ENCODE measurements at places on chromosomes 11 and 22. TPM values are rescaled to one million over a fixed set of nuclear protein-coding genes. Genes with fewer than 3 reads are reported as not detected.

GLYAT gene
- not detected for total RNA-seq

APOA5 gene
- not detected for total RNA-seq

ANKK1 gene
- total RNA-seq, result 0.15 TPM

DNA sequence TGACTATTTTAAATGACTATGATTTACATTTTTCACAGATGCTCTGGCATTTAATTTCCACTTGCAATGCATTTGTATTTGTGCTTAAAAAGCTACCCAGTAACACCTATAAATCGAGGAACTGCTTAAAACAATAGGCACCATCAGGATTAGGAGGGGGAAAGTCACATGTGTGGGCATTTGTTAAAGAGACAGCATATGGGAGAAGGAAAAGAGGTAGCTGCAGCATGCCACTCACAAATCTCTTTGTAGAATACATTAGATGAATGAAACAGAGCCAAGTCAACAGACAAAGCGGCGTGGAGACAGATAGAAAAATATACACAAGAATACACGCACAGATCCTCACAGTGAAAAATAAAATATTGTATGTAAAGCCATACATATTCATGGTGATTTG lies 228.0 kb downstream of the CADM1 start:
- no peak for DNase-seq

GRCh38 chr11:35144136-35144741 lies 5.3 kb downstream of the CD44 start:
- peak; percentile 77 for DNase-seq

DNA sequence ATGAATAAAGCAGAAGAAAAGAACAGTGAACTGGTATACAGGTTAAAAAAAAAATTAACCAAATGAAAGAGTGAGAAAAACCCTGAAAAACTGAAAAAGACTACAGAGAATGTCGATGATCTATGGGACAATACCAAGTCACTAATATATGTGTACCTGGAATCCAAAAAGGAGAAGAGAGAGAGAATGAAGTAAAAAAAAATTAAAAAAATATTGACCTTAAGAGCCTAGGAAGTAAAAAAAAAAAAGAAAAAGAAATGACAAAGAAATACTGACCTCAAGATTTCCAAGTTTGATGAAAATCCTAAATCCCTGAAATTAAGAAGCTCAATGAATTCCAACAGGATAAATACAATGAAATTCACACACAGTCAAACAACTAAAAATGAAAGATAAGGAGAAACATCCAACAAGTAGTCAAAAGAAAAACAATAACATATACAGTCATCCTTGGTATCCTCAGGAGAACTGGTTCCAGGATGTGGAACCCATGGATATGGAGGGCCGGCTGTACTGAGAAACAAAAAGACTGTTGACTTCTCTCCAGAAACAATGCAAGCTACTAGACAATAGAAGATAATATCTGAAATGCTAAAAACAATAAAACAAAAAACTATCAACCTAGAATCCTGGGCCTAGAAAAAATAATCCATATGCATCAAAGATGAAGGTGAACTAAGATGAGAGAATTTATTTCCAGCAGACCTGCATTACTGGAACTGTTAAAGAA lies 33.5 kb upstream of the SERPIND1 start:
- no peak for DNase-seq

DNA sequence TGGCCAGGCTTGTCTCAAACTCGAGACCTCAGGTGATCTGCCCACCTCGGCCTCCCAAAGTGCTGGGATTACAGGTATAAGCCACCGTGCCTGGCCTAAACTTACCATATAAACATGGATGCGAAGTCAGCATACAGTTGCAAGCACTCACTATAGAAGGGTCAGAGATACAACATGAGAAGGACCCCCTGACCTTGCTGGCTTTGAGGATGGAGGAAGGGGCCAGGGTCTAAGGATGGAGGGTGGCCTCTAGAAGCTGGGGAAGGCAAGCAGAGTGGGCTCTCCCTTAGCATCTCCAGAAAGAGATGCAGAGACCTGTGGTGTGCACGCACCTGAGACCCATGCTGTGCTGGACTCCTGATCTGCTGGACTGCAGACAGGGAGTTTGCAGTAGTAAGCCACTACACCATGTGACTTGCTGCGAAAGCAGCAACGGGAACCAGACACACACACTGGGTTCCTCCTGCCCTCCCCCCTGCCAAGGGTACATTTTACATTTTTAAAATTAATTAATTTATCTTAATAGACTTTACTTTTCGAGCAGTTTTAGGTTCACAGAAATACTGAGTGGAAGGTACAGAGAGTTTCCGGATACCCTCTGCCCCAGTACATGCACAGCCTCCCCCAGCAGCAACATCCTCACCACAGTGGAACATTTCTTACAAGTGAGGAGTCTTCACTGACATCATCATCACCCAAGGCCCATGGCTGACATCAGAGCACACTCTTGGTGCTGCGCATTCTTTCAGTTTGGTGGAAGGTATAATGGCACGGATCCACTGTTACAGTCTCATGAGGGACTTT lies 170.1 kb upstream of the B3GAT1 start:
- peak; percentile 5 for DNase-seq

- DNase-seq, result no peak
Observed at GRCh38 chr22:30045494-30045887, 34.8 kb upstream of the HORMAD2 start.

- no peak for DNase-seq
Observed at GRCh38 chr11:134837166-134837886, 425.3 kb upstream of the B3GAT1 start.

- no peak for DNase-seq
Observed at GRCh38 chr22:25482091-25482760, 82.2 kb upstream of the GRK3 start.

GRCh38 chr22:47355776-47356510 lies 593.5 kb downstream of the TBC1D22A start:
- no peak for DNase-seq

DNA sequence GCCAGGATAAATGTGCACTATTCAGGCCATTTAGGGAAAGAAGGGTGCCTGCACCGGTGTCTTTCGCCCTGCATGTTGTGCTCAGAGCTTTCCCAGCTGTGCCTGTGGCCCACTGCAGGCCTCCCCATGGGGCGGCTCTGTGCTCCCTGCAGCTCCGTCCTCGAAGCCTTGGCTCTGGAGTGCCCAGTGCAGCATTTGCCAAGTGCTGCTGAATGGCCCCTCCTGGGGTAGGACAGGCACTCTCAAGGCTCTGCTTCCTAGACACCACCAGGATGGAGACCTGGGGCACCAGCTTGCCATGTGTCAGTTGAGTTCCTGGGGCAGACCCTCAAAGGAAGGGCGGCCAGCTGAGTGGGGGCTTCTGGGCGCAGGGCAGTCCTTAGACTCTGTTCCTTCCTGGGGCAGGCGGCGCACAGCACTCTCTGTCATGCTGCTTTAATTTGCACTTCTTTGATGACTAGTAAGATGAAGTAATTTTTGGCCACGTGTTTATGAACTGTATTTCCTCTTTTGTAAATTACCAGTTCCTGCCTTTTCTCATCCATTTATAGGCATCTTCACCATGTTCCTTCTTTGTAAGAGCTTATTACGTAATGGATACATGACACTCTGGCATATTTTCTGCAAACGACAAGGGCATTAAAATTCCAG lies 32.1 kb upstream of the GNB1L start:
- DNase-seq, result peak; percentile 27

DNA sequence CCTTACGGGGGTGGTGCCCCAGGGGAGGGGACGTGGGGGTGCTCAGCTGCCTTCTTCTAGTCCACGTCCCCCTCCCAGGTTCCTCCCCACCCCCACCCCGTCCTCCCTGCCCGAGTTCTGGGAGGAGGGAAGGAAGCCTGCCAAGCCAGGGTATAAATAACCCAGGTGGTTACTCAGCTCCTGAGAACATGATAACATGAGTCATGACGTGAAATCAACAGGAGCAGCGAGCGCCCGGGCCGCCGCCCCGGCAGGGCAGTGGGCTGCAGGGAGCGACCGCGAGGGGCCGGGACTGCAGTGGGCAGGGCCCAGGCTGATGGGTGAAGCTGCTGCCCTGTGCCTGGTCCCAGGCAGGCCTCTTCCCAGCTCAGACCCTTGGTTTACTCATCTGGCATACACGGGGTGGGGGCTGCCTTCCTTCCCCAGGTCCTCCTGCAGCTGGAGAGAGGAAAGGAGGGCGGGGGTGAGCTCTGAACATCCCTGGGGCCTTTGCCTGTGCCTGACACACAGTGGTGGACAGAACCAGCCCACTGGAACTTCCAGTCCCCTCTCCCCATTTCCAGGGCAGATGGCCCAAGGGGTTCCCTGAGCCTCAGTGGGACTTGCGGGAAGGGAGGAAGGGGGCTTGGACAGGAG lies 8.8 kb upstream of the PDGFB start:
- no peak for DNase-seq

DNA sequence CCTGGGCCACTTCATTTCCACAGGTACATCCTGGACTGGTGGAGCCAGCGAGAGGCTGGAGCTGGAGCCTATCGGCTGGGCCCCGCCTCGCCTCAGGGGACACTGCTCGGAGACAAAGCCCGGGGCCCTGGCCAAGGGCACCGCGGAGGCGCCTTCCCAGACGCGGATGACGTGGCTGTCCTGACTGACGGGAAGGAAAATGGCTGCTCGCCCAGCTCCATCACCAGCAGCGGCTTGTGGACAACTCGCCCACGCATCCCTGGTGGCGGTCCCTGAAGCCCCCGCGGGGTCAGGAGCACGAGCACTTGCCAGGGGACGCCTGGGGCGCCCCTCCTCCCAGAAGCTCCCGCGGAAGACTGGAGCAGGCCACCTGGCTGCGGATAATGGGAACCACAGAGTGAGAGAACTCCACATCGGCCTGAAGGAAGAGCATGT lies 49.6 kb downstream of the CECR2 start:
- DNase-seq, result no peak

- DNase-seq, result no peak
Observed at GRCh38 chr11:79501707-79502106, 60.9 kb upstream of the TENM4 start.

DNA sequence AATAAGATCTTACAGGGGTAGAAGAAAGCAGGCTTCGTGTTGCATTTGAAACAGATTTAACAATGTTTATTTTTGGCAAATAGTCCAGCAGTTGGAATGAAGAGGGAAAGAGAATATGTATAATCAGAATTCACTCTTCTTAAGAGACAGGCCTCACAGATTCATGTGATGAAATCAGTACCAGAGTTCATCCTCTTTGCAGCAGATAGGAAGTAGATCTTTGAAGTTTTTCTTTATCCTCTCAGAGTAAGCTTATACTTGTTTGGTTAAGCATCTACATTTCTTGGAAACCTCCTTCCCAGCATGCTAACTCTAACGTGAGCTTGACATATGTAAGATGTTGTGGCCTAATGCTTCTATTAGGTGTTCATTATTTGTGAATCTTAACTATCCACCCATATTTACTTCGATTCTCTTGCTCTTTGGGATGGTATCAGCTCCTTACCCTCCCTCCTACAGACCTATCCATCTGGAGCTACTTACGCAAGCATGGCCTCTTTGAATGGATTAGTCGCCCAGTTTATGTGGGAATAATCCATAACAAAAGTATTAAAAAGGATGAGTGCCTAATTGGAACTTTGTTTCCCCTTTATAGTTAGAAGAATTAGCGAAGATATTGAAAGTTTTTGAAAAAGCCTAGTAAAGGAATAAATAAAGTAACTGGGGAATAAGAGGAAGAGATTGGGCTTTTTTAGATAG lies 80.1 kb downstream of the PRMT3 start:
- no peak for DNase-seq

DNA sequence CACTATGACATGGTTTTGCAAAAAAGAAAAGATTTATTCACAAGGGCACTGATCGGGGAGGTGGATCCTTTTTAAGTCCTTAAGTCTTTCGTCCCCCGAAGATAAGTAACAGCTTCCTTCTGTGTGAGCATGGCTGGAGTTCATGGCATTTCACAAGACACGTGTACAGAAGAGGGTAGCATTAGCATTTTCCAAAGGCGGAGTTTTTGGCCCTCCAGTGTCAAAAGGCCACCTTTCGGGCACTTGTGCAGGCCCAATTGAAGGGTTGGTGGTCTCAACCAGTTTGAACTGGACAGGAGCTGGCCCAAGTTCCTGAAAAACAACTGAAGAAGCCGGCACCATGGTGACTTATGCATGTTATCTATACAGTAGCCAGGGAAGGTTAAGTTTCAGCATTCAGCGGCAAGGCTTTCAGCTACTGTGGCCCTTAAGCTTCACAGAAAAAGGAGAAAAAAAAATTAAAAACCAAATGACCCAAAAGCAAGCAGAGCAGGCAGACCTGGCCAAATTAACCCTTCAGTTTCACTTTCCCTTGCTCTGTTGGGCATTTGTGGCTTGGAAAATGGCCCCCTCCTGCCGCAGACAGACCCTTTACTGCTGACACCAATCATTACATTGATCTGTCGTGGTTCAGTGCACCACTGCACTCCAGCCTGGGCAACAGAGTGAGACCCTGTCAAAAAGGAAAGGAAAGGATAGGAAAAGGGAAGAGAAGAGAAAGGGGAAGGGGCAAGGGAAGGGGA lies 18.7 kb downstream of the ZNF74 start:
- DNase-seq, result no peak

All from activated CD4-positive, alpha-beta T cell treated with anti-CD3 and anti-CD28 coated beads, Interleukin-2, amount 10 ng/mL, durations not matched to agents 7 days and 5 days (primary cell).